ENCODE measurements at places on chromosomes 16 and 17. TPM values are rescaled to one million over a fixed set of nuclear protein-coding genes. Genes with fewer than 3 reads are reported as not detected.

ACSM5 gene
- total RNA-seq = 3.0 TPM

KREMEN2 gene
- total RNA-seq = not detected

ASGR2 gene
- 0.90 TPM for total RNA-seq

TNFRSF13B gene
- total RNA-seq = not detected

KIF22 gene
- total RNA-seq = 10.4 TPM

VWA3A gene
- not detected for total RNA-seq

GJD3 gene
- 0.79 TPM for total RNA-seq

DNA sequence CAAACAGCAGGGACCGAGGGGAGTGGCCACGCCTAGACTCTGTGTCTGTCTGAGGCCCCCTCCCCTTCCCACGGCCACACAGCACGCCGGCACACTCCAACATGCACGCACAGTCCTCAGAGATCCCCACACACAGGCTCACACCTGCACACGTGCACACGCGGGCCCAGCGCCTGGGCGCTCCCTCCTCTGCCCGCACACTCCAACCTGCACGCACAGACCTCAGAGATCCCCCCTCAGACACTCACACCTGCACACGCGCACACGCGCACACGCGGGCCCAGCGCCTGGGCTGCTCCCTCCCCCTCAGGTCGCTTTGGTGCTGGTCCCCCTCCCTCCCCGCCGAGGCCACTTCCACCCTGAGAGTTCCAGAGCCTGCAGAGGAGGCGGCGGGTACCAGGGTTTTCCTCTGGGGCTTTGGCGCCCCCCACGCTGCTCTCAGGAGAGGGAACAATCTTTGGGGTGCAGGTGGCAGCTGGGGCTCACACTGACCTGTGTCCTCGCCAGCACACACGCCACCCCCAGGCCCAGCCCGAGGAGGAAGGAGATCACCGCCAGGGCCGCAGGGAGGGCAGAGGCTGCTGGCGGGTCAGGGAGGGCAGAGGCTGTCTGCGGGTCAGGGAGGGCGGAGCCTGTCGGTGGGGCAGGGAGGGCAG lies 1.6 kb downstream of the CD7 start:
- DNase-seq = no peak

- no peak for DNase-seq
Measured at GRCh38 chr17:70772761-70773160, 603.4 kb downstream of the KCNJ2 start.

GRCh38 chr16:78269256-78269655 lies 169.8 kb downstream of the WWOX start:
- DNase-seq = no peak

DNA sequence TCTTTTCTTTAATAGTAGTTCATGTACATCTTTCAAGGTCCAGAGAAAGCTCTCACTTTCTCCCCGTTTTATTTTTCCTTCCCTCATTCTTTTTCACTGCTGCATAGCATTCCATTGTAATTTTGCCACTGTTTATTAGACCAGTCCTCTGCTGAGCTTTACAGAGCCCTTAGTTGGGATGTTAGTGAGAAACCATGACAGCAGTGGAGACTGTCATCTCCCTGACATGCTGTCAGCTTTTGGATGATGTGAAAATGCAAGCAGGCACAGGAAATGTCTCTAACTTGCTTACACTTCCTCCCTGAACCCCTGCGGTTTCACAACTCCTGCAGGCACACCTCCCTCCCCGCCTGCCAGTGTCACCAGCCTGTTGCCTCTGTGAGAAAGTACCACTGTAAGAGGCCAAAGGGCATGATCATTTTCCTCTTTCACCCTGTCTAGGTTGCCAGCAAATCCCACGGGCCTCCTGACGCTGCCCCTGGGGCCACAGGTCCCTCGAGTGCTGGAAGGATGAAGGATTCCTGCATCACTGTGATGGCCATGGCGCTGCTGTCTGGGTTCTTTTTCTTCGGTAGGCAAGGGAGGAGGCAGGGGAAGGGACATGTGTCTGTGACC lies at the start of gene ITGAL:
Gene ITGAL (plus strand): TSS at position 415 of the 615 bp plus-strand sequence. CDS start 96 bp downstream, at position 511.
- peak; percentile 88 for DNase-seq

- no peak for DNase-seq
Measured at GRCh38 chr17:20010099-20010863, 1.1 kb downstream of the SPECC1 start.

- peak; percentile 74 for DNase-seq
Measured at GRCh38 chr17:77212081-77212832, 71.5 kb downstream of the SEC14L1 start.

GRCh38 chr16:57303910-57304168 lies 19.4 kb upstream of the PLLP start:
- peak; percentile 69 for DNase-seq

- no peak for DNase-seq
Measured at GRCh38 chr16:64950262-64950661, 171.6 kb downstream of the CDH11 start.

DNA sequence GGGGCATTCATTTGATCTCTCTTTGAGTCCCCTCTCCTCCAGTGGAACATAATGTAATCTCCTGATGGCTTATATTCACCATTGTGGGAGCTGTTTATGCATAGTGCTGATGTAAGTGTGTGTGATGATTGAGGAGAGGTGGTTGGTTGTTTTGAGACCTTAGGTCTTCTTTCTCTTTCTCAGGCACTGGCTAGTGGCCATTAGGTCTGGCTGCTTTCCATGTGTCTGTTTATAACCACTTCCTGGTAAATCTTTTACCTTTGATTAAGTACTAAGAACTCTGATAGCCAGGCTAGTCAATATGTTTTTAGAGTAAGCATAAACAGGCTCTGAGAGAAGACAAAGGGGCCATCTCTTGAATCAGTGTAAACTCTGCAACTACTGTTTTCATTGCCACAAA lies 27.9 kb downstream of the VAT1L start:
- DNase-seq = no peak

DNA sequence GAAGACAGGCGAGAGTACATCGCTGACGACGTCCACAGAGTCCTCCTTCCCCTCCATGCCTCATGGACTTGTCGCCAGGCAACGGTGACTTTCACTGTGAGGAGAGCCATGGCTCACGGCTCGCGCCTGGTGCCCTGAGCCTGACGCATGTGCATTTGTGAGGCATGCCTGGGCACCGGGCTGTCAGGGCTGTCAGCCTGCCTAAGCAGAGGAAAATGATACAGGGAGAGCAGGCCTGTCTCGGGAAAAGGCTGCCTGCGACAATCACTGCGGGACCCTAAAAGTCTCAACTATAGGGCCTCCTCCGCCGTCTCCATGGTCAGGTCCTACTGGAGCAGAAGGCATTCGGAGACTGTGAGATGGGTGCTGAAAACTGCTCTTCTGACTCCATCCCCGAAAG lies 135.5 kb upstream of the WSB1 start:
- DNase-seq = peak; percentile 58

DNA sequence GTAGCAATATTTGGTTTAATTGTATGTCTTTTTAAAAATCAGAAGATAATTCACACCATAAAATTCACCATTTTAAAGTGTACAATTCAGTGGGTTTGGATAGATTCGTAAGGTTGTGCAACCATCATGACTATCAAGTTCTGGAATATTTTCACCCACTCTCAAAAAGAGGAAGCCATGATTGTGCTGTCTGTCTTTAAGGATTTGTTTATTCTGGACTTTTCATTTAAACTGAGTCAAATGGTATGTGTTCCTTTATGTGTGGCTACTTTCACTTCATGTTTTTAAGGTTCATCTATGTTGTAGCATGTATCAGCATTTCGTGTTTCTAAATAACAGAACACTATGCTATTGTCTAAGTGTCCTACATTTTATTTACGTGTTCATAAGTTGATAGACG lies 68.1 kb upstream of the CPHXL start:
- DNase-seq = no peak

- DNase-seq = no peak
Measured at GRCh38 chr17:64092952-64093451, 36.9 kb downstream of the ERN1 start.

GRCh38 chr17:51050291-51051033 lies 70.2 kb downstream of the SPAG9 start:
- no peak for DNase-seq

GRCh38 chr17:43573579-43574321 lies 27.6 kb upstream of the ETV4 start:
- no peak for DNase-seq

- DNase-seq = peak; percentile 96
Measured at GRCh38 chr17:35088881-35089585, 25.5 kb upstream of the RFFL start.

GRCh38 chr17:57685499-57686132 lies 59.5 kb downstream of the CCDC182 start:
- DNase-seq = no peak

DNA sequence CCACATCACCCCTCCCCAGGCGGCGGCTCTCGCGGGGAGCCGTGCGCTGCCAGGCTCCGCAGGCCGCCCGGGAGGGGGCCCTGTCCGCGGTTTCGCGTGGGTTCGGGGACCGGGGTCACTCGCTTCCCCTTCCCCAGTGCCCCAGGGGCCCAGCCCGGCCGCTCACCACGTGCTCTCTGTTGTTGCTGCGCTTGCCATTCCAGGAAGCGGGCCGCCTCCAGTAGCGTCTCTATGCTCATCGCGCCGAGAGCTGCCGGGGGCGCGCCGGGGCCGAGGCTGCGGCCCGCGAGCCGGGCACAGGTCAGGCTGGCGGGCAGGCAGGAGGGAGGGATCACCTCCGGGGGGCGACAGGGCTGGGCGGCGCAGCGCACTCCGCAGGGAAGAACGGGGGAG lies 390 bp downstream of the MNT start:
- DNase-seq = peak; percentile 91

GRCh38 chr17:69198238-69198637 lies 30.4 kb downstream of the ABCA10 start:
- no peak for DNase-seq

DNA sequence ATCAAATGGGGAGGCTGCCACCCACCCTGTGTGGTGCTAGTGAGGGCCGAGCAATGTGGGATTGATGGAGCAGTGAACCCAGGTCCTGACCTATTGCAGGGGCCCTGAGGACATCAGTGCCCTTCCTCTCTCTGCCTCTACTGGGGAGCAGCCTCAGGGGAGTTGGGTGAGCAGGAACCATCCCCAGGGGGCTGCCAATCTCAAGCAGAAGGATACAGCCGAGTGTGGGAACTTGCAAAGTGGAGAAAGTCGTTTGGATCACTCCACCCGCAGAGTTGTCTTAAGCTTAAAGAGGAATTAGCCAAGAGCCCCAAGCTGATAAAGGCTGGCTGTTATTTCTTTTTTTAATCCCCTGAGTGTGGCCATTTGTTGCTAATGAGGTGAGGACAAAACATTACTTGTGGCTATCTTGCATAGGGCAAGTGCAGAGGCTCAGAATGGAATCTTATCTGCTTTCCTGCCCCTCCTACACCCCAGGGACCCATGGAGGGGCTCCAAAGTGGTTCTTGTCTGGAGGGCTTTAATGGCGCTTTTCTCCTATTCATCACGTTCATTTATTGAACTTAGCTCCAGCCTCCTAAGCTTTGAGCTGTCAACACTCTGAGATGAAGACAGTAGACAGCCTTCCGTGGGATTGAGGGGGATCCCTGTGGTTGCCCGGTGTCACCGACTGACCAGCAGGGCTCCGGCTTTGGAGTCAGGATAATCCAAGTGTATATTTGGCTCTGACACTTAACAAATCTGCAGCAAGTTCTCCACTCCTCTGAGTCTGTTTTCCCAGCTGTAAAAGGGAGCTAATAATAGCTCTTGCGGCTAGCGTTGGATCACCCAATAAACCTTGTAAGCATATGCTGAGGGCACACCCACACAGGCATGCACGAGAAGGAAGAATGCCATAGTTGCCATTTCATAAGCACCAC lies 45.1 kb downstream of the MYH11 start:
- DNase-seq = no peak
